ENCODE measurements at places on chromosomes 6 and 20.

GRCh38 chr20:4802527-4802926, 80.8 kb downstream of the PRND start:
- DNase-seq = peak; percentile 85

- DNase-seq = peak; percentile 78
Measured at GRCh38 chr20:36658300-36658699, 12.3 kb upstream of the SLA2 start.

- no peak for DNase-seq
Measured at GRCh38 chr6:37602801-37603200, 94.9 kb downstream of the MDGA1 start.

DNA sequence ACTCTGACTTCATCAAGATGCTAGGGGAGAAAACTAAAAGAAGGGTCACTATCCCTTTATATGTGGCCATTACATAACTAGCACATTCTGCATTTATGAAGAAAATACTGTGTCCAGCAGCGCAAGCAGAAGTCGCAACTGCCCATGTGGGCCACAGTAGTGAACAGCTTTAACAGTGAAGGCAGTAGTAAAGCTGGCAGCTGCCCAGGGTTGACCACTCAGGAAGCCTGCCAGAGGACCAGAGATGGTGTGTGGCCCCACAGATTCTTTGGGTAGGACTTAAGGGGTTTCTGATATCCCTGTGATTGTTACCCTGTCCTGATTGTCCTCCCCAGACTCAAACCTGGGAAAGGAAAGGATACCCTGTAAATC, 88.3 kb upstream of the NT5E start:
- DNase-seq = no peak

DNA sequence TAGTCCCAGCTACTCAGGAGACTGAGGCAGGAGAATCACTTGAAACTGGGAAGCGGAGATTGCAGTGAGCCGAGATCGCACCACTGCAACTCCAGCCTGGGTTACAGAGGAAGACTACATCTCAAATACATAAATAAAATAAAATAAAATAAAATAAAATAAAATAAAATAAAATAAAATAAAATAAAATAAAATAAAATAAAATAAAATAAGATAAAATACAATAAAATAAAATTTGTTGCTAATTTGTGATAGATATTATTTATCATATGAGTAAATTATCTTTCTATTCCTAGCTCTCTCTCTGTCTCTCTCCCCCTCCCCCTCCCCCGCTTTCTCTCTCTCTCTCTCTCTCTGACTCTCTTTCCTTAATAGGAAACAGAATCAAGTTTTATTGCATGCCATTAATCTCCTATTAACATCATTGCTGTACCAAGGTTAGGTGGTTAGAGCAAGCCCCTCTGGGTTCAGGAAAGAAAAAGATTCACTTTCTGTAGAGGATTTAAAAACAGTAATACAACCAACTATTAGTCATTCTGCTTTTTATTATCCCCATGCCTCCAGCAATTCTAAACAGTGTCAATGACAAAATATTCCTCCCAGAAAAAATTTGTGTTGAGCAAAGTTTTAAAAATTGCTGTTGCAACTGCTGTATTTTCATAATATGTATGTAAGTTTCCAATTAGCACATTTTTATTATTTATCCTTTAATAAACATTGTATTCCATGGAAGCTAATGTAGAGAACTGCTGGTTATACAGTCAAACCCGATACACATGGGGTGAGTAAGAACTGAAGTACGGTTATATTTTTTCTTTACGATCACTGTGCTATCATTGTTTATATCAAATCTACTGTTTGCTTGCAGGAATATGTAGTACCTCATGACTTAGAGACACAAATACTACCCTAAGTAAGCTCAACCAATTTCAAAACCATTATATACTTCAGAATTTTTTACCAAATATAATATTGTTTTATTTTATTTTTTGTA, 22.1 kb downstream of the BMP5 start:
- no peak for DNase-seq

DNA sequence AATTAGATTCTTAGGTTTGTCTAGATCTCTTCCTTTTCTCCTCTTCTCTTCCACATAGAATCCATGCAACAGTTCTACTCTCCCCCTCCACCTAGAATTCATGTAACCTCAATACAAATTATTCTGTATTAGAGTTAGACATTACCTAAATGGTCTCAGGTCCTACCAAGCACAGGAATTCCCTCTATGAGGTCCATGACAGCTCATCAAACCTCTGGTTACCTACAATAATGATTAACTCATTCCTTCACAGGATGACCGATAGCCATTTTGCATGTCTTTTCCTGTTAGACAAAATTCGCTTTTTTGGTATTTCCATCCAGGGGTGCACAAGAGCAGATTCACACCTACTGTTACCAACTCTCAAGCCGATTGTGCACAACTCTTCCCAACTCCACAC, 27.4 kb upstream of the BMP2 start:
- DNase-seq = no peak

DNA sequence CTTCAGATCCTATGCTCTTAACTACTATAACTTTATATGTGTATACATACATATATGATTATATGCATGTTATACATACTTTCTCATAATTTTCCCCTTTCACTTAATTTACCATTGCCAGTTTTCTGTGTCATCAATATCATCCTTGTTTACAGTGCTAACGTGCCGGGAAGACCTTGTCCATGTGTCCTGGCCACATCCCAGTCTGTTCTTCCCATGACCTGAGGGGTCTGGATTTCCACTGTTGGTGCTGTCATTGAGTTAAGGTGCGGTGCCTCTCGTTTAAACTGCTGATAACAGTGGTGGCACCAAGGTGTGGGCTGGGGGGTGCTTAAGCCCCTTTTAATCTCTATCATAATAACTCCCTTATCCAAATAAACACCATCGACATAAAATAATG, 8.5 kb upstream of the SDCBP2 start:
- DNase-seq = no peak

All from AML-193 (cell line).